Inflammatory macrophage treated with lipopolysaccharide for 1 hour (primary cell): ENCODE measurements at places on chromosomes 2 and 18.

DNA sequence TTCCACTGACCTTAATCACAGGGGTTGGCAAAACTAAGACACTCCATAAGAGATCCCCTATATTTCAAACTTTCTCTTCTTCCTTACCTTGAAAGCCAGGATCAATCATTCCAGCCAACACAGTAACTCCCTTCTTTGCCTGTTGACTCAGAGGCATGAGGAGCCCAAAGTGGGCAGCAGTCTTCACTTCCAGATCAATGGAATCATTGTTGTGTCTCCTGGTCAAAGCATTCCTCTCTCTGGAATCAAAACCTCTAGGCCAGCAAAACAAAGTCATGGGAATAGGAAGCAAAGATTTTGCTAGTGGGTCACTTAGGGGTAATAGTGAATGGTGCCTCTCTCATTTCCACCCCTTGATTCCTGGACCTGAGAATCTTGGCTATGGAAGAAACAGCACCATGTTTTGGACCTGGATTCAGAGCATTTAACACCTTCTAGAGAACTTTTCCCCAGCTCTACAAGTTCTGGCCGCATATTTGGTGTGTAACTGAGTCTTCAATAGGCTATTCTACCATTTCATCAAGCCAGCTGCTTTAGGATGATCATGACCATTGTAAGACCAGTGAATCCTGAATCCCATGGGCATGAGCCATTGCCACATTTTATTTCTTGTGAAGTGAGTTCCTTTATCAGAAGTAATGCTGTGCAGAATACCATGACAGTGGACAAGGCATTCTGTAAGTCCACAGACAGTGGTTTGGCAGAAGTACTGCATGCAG, 65.7 kb upstream of the SERPINE2 start:
- DNase-seq = no peak

GRCh38 chr2:69299772-69300516, 87.1 kb downstream of the GFPT1 start:
- DNase-seq = no peak

DNA sequence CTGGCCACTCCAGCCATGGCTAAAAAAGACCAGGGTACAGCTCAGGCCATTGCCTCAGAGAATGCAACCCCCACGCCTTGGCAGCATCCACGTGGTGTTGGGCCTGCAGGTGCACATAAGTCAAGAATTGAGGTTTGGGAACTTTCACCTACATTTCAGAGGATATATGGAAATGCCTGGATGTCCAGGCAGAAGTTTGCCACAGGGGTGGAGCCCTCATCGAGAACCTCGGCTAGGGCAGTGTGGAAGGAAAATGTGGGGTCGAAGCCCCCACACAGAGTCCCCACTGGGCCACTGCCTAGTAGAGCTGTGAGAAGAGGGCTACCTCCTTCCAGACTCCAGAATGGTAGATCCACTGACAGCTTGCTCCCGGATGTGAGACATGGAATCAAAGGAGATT, 477.3 kb downstream of the LPIN1 start:
- DNase-seq = no peak

GRCh38 chr2:88932686-88933085, 241.2 kb downstream of the RPIA start:
- DNase-seq = no peak

GRCh38 chr2:128489526-128490273, 171.0 kb upstream of the HS6ST1 start:
- DNase-seq = no peak

- no peak for DNase-seq
Measured at GRCh38 chr2:183125659-183126341, 1.6 kb downstream of the NUP35 start.

GRCh38 chr2:133090358-133090757, 420.4 kb upstream of the LYPD1 start:
- no peak for DNase-seq

GRCh38 chr2:126634273-126634861, 21.6 kb upstream of the GYPC start:
- DNase-seq = no peak

DNA sequence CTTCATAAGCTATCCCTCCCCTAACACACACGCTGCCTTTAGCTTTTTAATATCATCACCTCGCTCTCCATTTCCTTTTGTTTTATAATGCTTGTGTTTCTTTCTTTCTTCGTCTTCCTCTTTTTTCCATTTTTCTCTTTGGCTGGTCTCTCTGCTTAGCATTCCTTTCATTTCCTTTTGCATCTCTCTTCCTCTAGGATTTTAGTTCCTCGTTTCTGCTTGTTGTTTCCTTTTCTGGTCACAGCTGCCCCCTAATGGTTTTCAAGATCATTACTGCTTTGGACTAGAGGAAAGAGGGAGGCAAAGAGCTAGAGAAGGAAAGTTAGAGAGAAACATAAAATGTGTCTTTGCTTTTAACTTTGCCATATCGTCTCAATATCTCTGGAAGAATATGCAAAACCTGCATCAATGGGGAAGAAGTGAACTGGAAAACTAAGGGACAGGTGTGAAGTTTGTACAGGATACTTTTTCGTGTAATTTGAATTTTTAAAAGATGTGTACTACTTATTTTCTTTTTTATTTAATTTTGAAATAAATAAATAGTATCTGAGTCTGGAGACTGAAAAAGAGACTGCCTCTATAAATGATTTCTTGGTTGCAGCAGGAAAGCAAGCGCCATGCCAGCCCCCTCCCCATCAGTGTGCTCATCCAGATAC, 6.3 kb upstream of the NRP2 start:
- DNase-seq = peak; percentile 34

GRCh38 chr18:54828281-54828881, at the start of gene RAB27B:
TSS of gene RAB27B (plus strand) at chr18:54828477. CDS start at chr18:54877586, 49,109 bp downstream.
- DNase-seq = no peak

DNA sequence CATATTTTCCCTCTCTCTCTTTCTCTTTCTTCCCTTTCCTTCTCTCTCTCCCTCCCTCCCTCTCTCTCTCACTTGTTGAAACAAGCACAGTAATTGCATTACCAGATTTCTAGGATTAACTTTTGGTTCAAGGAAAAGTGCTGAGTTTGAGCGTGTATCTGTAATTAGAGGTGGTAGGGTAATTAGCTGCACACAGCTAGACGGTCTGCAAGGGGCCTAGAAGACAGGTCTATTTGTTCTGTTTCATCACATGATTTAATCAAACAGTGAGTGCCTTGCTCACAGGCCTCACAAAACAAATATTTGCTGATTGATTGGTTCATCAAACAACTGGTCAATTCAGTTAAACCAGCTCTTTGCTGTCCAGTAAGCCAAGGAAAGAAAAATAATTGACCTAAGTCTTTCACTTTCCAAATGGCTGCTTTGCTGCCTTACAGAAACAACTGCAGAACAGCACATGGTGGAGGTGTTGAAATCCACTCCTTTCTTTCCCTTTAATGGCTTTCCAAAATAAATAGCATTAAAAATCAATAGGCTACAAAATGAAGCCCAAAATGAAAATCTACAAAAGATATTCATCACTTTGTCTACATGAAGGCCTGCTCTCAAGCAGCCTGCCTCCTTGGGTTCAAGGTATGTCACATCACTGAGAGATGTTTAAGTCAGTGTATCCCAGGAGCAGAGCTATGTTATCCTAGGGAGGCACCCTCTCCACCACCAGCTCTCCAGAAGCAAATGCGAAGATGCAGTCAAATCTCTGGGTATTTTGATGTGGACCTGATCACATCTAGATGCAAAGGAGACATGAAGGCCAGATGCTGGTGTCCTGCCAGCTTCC, 264.4 kb upstream of the SIX2 start:
- DNase-seq = no peak

GRCh38 chr2:118945881-118946280, 3.9 kb downstream of the MARCO start:
- DNase-seq = peak; percentile 57

- no peak for DNase-seq
Measured at GRCh38 chr18:54957996-54958395, 1.3 kb downstream of the CCDC68 start.

DNA sequence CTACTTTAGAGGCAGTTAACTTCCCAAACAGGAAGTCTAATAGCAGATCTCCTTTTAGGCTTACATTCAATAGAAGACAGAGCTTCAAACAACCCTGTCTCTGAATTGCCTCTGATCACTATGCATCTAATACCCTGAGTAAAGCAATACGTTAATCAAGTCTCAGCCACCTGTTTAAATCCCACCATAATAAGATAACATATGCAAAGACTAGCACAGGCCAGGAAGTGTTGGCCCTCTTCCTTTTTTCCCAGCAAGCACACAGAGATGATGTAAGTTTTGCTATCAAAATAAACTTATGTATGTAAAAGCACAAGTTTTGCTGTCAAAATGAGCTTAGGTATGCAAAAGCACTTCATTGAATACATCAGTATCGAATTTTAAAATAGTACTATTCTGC, 385.5 kb downstream of the RND3 start:
- DNase-seq = no peak

DNA sequence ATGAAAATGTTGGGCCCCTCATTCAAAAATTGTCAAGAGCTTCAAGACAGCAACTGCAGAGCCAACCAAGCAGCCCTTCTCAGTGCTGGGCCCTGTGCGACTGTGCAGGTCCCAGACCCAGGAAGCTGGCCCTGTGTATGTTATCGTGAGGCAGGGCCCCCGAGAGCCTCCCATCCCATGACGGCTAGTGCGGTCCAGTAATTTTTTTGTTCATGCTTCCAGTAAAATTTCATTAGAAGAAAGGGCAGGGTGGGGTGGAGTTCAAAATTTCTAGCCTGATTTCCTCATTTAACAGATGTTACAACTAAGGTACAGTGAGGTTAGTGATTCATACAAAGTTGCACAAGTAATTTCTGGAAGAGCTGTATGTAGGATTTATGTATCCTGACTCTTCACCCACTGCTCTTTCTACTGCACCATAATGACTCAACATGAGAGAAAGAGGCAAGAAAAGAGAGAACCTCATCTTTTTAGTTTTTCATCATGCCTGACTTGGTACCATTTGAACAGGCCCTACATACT, 105.5 kb downstream of the ZEB2 start:
- peak; percentile 98 for DNase-seq

GRCh38 chr2:1798115-1798784, 53.9 kb upstream of the PXDN start:
- no peak for DNase-seq

DNA sequence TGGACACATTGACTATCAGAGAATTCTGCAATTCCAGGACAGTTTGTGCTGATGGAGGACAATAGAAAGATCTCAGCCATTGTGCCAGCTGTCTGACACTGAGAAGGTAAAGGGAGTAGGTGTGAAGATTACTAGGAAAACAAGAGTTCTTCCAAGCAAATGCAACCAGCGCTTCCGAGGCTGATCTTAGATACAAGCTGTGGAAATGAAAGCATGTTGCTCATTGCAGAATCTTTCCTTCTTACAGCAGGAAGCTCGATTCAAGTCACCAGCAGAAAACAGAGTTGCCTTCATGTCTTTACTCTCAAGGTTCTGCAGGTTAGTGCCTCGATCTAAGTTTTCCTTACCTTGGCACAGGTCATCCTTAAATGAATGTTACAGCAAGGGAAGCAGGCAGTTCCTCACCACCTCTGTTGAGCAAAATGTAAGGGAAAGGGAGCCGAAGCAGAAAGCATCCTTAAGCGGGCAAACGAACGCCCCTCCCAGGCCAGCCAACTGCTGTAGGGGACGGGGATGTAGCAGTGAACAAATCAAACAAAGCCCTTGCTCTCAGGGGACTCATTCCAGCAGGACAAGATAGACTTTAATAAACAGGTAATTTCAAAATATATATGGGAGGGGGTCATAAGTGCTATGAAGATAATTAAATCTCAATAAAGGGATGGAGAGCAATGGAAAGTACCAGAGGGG, 54.3 kb downstream of the MARCHF4 start:
- DNase-seq = no peak

GRCh38 chr2:84481702-84482101, 22.6 kb upstream of the SUCLG1 start:
- no peak for DNase-seq

DNA sequence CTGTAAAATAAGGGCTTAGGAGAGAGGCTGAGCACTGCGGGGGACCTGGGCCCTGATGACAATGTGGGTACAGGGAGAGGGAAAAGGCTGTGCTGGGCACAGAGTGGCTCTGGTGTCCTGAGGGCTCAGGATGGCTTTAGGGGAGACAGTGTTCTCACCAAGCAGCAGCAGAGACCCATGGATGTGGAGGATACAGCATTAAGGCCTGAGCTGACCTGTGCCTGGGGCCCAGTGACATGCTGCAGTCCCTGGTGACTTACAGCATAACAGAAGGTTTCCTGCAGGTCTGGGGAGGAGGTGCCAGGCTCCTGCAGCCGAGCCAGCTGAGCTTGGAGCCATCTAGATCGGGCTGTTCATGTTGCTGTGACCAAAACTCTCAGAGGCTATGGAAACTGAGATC, 191.3 kb upstream of the SMAD2 start:
- DNase-seq = no peak
